ENCODE measurements at places on chromosomes 2 and 18.

- no peak for DNase-seq
These were observed 3.3 kb upstream of the SRBD1 start for GRCh38 chr2:45614330-45614729.

DNA sequence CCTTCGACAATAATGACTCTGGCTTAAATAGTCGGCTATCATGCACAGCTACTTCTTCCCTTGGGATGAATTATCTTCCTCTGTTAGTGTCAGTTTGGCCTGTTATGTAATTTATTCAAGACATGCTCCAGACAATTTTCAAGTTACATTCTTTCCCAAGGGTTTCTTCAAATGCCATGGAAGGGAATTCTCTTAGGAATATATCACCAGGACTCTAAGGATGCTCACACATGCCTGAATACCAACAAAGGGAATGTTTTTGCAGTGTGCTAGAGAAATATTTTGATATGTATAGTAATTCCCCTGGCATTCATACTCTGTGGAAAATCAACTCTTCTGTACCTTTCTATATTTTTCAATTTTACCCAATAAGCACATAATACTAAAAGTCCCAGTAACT is 286.0 kb upstream of the KYNU start:
- DNase-seq = no peak

DNA sequence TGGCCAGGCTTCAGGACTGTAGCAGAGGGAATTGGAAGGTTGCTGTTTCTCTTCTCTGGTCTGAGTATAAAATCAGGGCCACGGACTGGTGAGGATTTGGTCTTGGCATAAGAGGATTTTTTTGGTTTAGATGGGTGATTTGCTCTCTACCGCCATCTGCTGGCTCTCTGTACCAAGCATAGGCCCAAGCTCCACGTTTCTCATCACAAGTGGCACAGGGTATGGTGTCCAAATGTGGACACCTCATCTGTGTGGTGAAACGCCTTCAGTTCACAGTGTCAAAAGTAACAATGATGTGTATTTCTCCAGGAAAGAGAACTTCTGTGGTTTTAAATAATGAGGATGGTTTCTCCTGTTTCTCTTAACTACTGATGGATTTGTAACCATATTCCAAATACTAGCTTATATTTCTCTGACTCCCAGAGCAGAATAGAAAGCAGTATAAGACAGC is 115.1 kb downstream of the EML6 start:
- DNase-seq = peak; percentile 39

DNA sequence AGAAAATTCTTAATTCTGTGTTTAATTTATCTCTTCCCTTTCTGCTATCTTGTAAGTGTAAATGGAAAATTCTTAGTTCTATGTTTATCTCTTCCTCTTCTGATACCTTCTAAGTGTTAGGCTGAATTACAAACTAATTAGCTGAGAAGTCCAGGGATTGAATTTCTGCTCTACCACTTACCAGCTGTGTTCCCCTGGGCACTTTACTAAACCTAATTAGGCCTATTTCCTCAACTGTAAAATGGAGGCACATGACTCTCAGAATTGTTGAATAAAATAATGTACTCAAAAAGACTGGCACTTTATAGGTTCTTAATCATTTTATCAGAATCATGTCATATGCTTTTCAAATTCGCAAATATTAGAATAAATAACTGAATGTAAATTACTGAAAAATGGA is 146.3 kb downstream of the MAP2 start:
- DNase-seq = no peak

DNA sequence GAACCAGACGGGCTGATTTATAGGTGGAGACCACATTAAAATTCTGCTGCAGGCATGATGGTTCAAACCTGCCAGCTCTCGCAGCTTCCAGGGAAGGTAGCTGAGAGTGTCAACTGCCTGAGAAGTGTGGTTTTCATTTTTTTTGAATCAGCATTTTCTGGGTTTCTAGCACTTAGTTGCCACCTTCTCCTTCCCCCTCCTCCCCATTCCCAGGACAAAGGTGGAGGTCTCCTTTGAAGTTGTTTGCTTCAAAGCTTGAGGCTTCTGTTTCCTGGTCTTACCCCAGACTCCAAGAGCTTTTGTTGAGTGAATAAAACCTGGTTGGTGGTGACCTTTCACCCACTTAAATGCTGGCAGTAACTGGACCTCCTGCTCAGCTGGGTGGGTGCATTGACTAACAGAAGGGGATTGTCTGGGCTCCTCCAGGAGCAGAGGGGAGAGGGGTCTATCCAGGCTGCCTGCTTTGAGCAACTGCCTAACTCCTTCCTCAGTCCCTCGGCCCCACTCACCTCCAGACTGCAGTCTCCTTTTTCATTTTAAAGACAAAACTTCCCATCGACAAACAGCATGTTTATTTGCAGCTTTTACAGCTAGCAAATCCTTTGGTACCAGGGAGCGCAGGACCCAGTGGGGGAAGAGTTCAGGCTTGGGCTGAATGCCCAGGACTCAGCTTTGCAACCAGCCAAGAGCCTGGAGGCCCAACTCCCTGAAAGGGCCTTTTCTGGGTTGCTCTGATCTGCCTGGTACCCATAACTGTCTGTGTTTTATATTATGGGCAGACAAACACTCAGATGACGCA is 3.5 kb downstream of the RHOB start:
- no peak for DNase-seq

DNA sequence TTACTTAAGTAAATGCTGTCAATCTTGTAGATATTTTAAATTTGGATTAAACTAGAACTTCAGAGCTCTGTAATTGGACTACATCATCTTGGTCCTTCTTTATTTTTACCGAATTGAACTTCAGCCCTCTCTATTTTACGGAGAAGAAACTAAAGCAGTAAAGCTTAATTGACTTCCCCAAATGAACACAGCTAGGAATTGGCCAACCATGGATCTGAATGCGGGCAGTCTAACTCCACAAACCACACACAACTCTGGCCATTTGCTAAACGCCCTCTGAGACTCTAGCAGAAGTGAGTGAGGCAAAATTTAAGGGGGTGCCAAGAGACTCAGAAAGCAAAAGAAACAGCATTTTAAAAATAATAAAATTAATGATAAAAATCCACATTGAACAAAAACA is 86.3 kb upstream of the KCTD1 start:
- no peak for DNase-seq

- DNase-seq = peak; percentile 25
These were observed 37.4 kb downstream of the SH3BP4 start for GRCh38 chr2:234989183-234989701.

DNA sequence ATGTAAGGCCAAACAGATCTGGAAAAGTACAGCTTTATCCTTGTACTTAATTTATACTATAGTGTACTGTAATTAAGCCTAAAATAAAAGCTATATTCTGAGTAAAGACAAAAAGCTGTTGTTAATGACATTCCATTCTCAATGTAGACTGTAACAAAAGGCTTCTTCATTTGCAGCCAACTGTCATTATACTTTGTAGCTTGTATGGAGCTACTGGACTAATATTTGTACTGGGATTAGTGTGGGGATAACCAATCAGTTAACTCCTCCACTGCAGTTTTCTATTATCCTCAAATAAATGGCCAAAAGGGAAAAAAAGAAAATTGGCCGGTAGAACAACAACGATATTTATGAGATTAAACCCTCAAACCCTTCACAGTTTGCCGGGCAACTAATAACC is 66.5 kb downstream of the STK39 start:
- no peak for DNase-seq

DNA sequence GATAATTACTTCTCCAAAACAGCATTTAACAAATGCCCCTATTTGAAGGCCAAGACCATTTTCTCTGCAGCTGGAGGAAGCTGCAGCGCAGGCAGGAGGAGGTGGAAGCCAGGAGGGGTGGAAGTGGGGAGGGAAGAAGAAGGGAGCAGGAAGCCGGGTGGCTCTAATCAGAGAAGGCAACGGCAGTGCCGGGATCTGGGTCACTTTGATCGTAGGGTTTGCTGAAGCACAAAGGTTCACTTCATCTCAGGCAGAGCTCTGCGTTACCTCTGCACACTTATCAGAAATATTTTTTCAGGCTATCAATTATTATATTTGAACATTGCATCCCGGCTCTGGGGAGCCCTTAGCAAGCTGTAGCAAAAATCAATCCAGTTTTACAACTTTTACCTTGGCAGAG is 315.8 kb upstream of the POU3F3 start:
- no peak for DNase-seq

DNA sequence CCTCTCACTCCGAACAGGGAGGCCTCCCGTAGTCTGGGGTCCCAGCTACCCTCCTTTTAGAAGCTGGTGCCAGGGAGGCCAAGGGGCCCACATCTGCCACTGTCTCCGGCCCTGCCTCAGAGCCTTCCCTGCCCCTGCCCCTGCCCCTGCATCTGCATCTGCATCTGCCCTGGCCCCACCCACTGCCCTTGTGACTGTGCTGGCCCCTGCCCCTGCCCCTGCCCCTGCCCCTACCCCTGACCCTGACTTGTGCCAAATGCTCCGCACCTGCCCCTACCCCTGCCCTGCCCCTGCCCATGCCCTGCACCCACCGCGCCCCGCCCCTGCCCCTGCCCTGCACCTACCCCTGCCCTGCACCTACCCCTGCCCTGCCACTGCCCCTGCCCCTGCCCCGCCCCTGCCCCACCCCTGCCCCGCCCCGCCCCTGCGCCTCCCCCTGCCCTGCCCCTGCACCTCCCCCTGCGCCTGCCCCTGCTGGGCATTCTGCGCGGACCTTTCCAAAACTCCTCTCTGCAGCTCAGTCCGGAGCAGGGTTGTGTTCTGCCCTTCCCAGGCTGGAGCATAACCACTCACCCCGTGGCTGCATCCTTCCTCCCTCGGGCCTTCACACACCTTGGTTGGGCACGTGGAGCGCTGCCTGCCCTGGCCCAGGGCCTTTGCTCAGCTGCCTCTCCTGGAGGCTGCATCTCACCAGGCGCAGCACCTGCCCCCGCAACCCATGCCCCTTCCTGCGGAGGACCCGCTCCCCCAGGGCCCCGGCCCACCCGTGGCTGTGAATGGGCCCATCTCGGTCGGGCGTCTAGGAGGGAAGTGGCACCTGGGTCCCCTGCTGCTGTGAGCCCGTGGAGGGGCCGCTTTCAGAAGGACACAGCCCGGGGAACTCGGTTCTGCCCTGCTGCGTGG is 5.4 kb downstream of the SNTG2 start:
- no peak for DNase-seq

GRCh38 chr2:111632661-111633060 is 251.3 kb downstream of the ANAPC1 start:
- no peak for DNase-seq

DNA sequence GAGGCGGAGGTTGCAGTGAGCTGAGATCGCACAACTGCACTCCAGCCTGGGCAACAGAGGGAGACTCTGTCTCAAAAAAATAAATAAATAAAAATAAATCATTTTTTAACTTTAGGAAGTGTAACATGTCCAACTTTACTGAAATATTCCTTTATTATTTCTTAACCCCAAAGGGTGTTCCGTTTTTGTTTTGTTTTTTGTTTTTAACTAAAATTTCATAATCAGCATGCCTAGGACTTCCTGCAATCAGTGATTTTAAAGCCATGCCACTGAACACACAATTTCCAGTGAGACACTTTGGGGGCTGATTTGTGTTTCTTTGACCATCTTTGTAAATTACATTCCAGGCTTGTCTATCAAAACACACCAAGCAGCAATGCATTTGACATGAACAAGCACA is 7.1 kb downstream of the CATIP start:
- DNase-seq = no peak

DNA sequence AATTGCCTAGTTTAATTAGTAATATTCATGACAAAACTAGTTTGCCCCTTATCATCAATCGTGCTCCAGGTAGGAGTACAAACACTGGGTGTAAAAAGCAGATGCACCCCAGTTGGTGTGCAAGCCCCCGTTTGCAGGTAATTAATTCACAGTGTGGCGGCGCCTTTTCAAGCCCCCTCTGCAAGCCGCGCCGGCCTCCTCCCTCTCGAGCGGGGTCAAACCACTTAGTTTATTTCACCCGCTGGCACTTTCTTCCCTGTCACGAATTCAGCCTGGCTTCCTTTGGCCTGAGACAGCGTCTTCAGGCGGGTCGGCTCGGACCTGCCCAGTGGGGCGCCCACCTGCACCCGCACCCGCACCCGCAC is 64.7 kb upstream of the MAPRE2 start:
- DNase-seq = no peak

DNA sequence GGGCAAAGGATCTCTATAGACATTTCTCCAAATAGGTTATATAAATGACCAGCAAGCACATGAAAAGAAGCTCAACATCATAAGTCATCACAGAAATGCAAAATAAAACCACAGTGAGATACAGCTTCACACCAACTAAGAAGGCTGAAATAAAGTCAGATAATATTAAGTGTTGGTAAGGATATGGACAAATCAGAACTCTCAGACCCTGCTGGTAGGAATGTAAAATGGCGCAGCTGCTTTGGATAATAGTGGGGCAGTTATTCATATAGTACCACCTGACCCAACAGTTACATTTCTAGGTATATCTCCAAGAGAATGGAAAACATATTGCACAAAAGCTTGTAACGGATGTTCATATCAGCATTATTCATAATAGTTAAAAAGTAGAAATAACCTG is 14.0 kb downstream of the EPB41L5 start:
- DNase-seq = no peak

DNA sequence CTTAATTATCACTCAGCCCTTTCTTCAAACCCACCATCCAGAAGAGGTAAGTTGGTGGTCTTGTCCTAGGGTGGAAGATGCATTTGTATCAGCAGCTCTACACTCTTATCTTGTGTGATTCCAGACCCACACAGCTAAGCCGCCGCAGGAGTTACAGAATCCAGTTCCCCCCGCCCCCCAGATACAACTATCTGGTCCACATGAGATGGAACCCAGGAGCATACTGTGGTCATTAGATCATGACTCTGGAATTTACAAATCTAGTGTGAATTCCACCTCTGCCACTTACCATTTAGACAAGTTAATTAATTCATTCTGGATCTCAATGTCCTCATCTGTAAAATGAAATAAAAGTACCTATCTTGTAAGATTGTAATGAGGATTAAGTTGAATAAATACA is 486.4 kb downstream of the BCL11A start:
- DNase-seq = no peak

- no peak for DNase-seq
These were observed 36.6 kb upstream of the ID2 start for GRCh38 chr2:8645176-8645831.

GRCh38 chr2:206080927-206081326 is 5.0 kb downstream of the INO80D start:
- DNase-seq = no peak
